ENCODE measurements at places on chromosomes 1 and 21.

GRCh38 chr1:54302951-54303843 lies 103.0 kb downstream of the SSBP3 start:
- no peak for DNase-seq

DNA sequence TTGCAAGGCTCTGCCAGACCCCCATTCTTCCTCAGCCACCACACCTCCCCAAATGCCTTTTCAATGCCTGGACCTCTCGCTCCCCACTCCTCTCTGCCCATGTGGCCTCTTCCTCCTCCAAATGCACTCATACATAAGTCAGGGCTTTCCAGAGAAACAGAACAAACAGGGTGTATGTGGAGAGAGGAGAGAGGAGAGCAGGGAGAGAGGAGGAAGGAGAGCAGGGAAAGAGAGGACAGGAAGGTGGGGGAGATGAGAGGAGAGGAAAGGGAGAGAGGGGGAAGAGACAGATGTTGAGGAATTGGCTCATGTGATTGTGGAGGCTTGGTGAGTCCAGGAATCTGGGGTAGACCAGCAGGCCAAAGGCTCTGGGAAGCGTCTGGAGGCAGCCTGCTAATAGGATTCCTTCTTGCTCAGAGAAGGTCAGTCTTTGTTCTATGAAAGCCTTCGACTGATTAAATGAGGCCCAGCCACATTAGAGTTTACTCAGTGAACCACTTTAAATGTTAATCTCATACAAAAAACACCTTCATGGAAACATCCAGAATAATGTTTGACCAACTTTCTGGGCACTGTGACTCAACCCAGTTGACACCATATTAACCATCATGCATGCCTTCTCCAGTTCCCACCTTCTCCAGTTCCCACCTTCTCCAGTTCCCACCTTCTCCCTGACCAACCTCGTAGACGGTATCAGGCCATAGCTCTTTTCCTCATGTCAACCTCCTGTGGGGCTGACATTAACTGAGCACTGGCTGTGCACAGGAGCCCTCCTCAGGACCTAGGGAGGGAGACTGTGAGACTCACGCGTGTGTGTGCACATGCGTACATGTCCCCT lies 11.3 kb upstream of the LGR6 start:
- no peak for DNase-seq

DNA sequence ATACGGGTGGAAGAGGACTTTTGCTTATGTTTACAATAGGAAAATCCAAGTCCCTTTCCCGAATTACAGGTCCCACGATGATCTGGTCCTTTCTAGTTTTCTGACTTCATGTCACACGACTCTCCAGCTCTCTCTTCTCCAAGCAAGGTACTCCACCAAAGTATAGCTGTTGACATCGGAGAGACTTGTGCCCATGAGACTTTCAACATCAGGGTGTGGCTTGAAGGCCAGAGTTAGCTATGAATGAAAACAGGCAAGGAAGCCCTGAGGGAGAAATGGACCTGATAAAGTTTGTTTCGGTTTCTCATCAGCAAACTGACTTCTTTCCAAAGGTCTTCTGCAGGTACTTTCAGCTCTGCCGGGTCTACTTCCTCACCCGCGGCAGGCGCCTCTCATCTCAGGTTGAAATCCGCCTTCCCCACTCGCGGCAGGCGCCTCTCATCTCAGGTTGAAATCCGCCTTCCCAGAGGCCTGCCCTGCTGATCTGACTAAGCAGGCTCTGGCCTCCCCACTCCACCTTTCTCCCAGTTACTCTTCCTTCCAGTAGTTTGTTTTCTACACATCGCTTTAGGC lies 2.1 kb upstream of the PER3 start:
- DNase-seq, result no peak

- DNase-seq, result no peak
These were observed 48.7 kb upstream of the PCP4 start for GRCh38 chr21:39818557-39818956.

DNA sequence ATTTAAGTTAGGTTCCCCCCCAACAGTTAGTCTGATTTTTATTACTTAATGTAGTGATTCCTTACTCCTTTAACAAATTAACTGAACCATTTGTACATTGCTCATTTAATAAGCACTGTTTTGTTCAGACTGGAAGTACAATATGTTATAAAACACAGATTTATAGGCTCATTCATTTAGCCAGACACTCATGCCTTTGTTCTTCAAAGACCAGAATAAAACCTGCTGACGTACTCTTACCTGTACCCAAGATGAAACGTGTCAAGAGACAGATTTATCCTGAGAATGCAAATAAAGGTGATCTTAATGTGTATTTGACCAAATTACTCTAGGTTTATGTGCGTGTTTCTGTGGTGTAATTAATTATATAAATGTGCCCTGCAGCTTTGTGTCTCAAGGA lies 92.8 kb downstream of the INTS7 start:
- no peak for DNase-seq

DNA sequence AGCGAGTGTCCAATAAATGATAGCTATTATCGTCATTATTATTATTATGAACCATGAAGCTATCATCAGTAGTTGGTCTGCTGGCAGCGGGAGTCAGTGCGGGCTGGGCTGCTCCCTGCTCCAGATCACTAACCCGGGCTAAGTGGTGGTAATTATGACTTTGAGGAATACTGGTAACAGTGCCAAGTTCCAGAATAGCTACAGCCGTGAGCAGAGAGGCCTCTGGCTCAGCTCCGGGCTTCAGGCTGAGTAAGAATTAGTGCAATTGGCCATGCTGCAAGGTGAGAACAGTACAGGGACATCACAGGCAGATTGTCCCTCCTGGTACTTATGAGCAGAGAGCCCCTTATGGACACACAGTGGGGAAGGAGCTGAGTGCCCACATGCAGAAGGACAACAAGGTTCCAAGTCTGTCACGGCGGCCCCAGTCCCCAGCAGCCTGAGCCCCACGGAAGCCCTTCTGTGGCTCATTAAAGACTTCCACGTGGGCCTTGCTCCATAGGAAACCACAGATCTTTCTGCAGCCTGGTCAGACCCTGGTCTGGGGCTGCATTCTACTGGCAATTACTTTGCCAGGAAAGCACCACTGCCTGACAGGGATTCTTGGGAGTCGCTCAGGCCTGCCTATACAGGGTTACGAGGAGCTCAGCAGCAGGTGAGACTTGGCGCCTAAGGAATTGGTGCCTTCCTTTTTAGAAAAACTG lies 235.1 kb downstream of the RRAGC start:
- DNase-seq, result no peak

All from stimulated activated naive CD4-positive, alpha-beta T cell treated with Interleukin-2 at 50 U/mL for 16 hours (primary cell).